Hindlimb muscle (tissue), 1 donor: ENCODE measurements at places on chromosomes 2 and 18. TPM values are rescaled to one million over a fixed set of nuclear protein-coding genes. Genes with fewer than 3 reads are reported as not detected.

Gene ALPG
- not detected for polyA plus RNA-seq

Gene CD8A
- 0.10 TPM for polyA plus RNA-seq

Gene ALLC
- polyA plus RNA-seq: not detected

Gene SCN3A
- polyA plus RNA-seq: 0.45 TPM

Gene ANKRD62
- polyA plus RNA-seq: not detected

Gene PFN4
- 1.7 TPM for polyA plus RNA-seq

Gene TRIM54
- polyA plus RNA-seq: 128 TPM

Gene CDK15
- polyA plus RNA-seq: 2.9 TPM

Gene NCOA1
- polyA plus RNA-seq: 132 TPM

Gene VWA3B
- 1.0 TPM for polyA plus RNA-seq

Gene PER2
- polyA plus RNA-seq: 4.4 TPM

Gene REG3A
- polyA plus RNA-seq: not detected

Gene CD226
- polyA plus RNA-seq: 0.89 TPM
